ENCODE measurements at places on chromosomes 1 and 21.

GRCh38 chr21:46078978-46079351 is 18.9 kb upstream of the COL6A2 start:
- DNase-seq, result peak; percentile 8

GRCh38 chr1:37098237-37098636 is 63.9 kb upstream of the GRIK3 start:
- DNase-seq, result no peak

DNA sequence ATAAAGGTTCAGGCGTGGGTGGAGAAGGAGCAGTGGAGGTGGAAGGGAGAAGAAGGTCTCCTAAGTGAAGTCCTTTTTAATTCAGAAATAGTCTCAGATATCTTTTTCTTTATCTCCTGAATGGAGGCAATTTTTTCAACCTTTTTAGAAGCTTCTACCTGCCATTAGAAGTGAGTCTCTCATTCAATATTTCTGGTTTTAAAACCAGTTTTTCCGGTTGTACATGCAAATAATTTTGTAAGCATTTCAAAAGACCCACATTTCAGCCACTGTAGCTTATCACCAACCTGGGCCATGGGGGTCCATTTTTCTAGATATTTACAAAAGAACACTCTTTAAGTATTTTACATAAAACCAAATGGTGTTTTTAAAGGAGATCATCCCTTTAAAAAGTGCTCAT is 1280.2 kb downstream of the NCAM2 start:
- no peak for DNase-seq

GRCh38 chr1:203555076-203555475 is 61.1 kb downstream of the OPTC start:
- no peak for DNase-seq

DNA sequence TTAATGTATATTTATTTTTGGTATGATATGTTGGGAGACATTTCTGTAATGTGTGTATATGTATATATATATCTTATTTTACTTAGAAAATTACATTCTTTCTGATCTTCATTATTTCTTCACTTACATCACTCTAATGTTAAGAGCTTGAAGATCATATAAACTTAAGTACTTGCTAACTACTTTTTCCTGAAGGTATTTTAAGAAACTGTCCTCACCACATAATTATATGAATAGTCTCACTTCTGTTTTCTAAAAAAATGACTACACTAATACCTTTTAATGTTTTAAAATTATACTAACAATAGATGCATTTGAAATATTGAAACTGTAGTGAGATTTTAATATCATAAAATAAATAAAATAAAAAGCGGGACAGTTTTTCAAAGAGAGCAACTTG is 377.1 kb downstream of the LRRIQ3 start:
- no peak for DNase-seq

DNA sequence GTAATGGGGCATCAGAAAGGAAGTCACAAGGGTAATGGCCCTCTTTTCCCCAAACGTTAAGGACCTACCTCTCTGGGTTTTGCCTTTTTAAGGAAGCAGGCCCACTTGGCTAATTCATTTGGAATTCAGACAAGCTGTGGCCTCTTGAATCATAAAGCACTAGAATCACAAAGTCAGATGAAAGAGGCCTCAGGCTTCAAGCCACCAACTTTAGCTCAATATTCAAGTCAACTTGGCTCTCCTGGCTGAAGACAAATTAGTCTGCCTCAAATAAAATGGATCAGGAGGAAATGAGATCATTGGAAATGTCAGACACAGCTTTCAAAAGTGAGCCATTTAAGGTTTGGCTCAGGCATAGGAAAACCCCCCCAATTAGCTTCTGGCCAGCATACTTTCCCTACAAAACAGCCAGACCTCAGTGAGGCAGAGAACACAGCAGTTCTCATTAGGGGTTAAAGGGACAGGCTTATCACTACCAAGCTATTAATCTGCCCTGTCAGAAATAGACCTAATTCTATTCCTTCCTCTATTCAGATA is 34.3 kb downstream of the SLC35D1 start:
- DNase-seq, result no peak

- no peak for DNase-seq
Observed at GRCh38 chr1:226995365-226996332, 55.6 kb downstream of the COQ8A start.

GRCh38 chr1:55617288-55617982 is 402.3 kb upstream of the USP24 start:
- no peak for DNase-seq

DNA sequence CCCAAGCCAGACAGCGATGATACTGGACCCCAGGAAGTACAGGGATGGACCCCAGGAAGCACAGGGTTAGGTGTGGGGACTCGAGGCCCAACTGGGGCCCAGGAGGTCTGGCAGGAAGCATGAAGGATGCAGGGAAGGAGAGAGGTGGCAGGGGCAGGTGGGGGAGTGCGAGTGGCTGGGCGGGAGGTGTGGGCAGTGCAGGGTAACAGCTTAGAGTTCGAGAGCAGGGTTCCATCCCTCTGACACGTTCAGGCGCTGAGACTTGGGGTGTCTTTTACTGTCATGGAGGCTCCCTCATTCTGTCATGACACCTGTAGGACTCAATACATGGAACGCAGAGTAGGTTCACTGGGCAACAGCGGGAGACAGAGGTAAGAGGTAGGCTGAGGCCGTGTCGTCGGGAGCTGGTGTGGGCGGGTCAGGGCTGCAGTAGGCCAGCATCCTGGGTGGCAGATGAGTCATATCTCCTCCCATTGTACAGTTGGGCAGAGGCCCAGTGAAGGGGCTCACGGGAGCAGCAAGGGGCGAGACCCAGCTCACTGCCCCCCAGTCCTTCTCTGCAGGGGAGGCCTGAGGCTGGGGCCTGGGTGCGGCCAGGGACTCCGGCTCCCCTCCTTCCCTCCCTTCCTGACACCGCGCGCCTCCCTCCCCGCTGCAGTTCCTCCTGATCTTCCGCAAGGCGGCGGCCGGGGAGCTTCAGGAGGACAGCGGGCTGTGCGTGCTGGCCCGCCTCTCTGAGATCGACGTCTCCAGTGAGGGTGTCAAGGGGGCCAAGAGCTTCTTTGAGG is 11.6 kb upstream of the CTRC start:
- no peak for DNase-seq

DNA sequence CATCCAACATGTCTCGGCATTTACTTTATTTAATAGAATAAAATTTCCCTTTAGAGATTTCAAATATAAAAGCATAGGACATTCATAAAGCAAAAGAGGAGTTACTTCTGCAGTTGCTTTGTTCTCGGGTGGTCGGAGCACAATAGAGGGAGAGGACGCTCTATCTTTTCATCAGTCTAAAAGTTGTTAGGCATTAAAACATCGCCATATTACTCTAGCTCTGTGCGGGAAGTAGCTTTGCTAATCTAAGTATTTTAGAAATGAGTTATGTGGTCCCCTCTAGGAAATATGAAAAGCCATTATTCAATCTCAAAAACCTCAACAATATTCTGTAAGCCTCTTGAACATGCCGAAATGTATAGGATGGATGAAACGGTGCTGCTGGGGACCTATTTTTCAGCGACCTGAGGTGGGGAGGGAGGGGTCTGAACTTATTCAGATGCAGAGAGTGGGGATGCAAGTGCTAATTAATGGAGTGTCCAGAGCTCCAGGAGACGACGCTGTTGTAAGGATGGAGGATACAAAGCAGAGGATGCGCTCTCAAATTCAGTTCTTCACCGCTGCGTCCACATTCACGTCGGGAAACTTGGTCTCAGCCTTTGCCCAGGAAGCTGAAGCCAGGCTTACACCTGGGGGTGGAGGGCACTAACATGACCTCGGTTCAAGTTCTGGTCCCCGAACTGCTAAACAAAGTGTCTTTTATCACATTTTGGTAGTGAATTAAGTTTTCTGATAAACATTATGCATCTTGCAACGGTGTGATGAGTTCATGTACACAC is 6.3 kb downstream of the CDKN2C start:
- DNase-seq, result no peak

DNA sequence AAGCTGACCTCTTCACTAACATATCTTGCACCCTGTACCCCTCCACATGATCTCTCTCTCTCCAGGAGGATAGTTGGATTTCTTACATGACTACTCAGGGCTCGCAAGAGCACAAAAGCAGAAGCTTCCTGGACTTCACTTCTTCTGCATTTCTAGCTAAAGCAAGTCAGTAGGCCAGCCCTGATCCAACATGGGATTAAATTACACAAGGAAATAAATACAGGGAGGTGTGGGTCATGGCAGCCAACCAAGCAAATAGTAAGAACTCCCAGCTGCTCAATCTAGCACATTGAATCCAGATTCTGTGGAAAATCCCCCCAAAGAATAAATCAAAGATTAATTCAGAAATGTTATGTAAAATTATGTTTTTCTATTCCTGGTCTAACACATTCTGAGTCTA is 33.3 kb downstream of the KLHDC7A start:
- DNase-seq, result no peak

GRCh38 chr1:119046785-119047438 is 58.8 kb upstream of the TBX15 start:
- no peak for DNase-seq
